ENCODE measurements at places on chromosomes 11 and 22.

GRCh38 chr22:31439808-31440207 lies 40.4 kb downstream of the DRG1 start:
- no peak for DNase-seq

DNA sequence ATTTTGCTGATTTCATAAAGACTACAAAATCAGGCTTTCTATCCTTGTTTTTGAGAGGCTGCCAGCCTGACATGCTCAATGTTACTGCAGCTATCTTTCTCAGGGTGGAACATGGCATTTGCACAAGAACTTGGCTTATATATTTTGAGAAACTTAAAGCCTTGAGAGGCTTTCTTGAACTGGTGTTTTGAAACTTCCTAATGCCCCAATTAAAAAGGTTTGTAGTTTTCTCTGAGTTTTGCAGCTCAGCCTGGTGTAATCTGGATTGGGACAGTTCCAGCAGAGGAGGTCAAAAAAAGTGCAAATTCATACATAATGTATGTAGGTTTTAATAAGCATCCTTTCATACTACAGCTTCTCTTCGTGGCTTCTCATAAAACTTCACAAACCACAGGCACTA lies 223.4 kb downstream of the FAM76B start:
- DNase-seq: no peak

GRCh38 chr22:39638958-39639357 lies 68.4 kb downstream of the CACNA1I start:
- no peak for DNase-seq

DNA sequence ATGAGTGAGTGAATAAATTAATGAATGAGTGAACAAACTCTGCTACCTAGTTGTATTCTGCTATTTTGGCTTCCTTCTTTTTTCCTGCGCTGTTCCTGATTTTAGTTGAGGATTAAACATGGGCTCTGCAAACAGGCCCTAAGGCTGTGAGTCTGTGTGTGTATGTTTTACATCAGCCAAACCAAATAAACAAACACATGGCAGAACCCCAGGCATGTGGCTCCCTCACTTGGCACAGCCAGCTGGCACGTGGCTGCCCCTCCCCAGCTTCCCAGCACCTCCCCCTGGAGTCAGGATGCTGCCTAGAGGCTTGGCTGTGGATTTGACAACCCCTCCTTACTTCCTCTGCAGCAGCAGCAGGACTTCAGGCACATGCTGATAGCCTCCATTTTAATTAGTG lies 593.2 kb downstream of the INSC start:
- DNase-seq: peak; percentile 75

GRCh38 chr22:33438273-33438672 lies 380.1 kb upstream of the SYN3 start:
- DNase-seq: no peak

DNA sequence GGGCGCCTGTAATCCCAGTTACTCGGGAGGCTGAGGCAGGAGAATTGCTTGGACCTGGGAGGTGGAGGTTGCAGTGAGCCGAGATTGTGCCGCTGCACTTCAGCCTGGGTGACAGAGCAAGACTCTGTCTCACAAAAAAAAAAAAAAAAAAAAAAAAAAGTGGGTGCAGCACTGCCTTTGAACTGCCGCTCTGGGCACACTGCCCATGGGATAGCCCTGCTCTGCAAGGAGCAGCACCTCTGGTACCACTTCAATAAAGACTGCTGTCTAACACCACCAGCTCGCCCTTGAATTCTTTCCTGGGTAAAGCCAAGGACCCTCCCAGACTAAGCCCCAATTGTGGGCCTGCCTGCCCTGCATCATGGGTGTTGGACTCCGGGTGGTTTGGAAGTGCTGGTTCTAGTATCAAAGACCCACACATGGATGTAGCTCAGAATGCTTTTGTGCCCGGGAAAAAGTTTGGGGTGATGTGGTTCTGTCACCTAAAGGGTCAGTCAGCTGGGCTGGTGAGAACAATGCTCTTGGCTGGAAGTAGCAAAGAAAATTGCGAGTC lies 444.3 kb downstream of the TBC1D22A start:
- peak; percentile 14 for DNase-seq

GRCh38 chr11:72962084-72962483 lies 147.9 kb downstream of the ATG16L2 start:
- no peak for DNase-seq

- DNase-seq: no peak
Measured at GRCh38 chr11:115168686-115169085, 335.5 kb downstream of the CADM1 start.

DNA sequence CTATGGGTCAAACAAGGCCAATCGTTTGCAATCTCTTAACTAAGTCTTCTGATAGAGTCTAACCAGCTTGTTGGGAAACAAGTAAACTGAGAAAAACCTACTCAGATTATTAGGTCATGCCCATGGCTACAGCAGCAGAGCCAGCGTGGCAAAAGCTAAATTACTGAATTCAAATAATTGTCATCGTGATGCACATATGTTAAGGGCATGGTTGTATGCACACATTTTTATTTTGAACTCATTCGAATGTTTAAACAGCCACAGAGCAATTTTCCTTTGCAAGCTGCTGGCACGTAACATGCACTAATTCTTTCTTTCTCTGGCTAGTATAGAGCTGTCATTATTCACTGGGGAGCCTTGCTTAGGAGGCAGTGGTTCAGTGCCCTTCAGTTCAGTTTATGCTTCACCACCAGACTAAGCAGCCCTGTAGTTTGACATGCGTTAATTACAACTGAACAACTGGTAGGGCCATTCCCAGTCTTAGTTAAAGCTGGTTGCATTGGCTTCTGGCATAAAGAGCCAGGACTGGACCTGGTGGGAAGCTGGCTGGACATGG lies 396.4 kb downstream of the METTL15 start:
- peak; percentile 27 for DNase-seq

GRCh38 chr11:120923866-120924508 lies 99.9 kb upstream of the TBCEL start:
- DNase-seq: no peak

Measured in stomach (tissue), 19 donors.